ENCODE measurements at places on chromosomes 4 and X.

DNA sequence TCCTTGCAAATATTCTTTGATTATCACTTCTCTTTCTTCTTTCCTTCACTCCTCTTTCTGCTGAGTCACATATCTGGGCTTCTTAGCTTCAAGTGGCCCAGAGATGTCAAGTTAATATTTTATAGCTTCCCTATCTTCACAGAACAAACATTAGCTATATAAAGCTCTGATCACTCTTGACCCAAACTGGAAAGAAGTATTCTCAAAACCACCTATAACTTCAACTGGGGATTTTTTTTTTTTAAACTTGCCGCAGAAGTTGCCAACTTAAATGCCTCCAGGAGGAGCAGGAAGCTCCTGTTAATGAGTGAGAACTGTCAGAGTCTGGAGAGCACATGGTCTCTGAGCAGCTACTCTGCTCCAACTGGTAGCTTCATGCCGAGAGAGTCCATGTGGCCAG lies 233.3 kb upstream of the EDNRA start:
- no peak for DNase-seq

- DNase-seq, result no peak
Measured at GRCh38 chrX:3271834-3272186, 74.6 kb downstream of the MXRA5 start.

- no peak for DNase-seq
Measured at GRCh38 chrX:24294619-24295018, 19.2 kb downstream of the SUPT20HL2 start.

DNA sequence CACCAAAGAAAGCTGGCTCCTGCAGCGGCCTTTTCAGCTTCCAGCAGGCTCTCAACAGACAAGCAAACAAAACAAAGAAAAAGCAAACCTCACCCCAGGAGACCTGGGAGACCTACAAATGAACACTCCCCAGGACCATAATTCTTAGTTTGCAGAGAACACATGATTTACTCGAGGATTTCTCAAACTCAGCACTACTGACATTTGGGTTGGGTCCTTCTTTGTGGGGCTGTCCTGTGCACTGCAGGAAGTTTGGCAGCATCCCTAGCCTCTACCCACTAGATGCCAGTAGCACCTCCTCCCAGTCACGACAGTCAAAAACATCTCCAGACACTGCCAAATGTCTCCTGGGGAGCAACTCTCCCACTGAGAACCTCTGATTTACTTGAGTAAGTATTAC lies 21.9 kb downstream of the APOO start:
- DNase-seq, result no peak

DNA sequence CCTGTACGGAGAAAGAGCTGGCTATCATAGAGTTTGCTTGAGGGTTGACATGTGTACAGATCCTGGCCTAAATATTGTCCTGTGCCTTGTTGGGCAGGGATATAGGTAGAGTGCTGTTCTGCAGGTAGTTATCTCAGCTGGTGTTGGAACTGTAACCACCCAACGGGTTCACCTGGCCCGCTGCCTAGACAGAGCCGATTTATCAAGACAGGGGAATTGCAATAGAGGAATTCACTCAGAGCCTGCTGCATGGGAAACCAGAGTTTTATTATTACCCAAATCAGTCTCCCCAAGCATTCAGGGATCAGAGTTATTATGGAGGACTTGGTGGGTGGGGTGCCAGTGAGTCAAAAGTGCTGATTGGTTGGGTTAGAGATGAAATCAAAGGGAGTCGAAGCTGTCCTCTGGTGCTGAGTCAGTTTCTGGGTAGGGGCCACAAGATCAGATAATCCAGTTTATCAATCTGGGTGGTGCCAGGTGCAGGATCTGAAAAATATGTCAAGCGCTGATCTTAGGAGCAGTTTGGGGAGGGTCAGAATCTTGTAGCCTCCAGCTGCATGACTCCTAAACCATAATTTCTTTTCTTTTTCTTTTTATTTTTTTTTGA lies 42.5 kb upstream of the XIAP start:
- no peak for DNase-seq

All from activated T-helper 1 cell treated with anti-CD3 and anti-CD28 coated beads, Interleukin-2, amount 50 U/mL, for 16 hours (primary cell).